Left cardiac atrium (tissue), 4 donors: ENCODE measurements at places on chromosomes 2 and 18. TPM values are rescaled to one million over a fixed set of nuclear protein-coding genes. Genes with fewer than 3 reads are reported as not detected.

- no peak for DNase-seq
Measured at GRCh38 chr18:7147399-7147798, 29.8 kb upstream of the LAMA1 start.

DNA sequence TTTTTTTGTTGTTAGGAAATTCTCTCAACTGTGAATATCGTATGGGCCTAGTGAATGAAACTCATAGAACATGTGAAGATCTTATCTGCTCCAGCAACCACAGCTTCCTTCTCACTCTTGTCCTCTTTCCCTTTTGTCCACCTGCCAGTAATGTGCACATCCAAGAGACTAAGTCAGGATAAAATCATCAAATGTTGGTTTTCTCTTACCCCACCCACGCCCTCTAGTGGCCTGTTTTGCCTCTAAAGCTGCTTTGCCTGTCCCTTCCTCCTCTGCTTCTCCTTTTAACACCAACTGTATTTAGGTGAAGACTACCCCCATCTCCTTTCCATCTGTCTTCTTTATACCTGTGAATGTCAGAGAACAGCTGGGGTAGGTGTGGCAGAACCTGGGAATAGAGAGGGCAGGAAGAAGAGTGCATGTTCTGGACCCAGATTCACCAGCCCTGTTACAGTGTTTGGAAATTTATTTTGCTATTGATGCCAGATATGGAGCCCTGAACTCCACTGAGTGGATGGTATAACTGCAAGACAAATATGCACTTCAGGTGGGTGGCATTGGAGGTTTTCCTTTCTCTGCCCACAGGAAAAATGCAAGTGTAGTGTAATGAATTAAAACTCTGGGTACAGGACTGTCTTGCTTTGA lies 8.4 kb upstream of the MGAT5 start:
- DNase-seq = peak; percentile 85

ABCB11 gene
- 1.1 TPM for total RNA-seq

GRCh38 chr2:113895819-113896563 lies 6.1 kb downstream of the ACTR3 start:
- DNase-seq = no peak

DNA sequence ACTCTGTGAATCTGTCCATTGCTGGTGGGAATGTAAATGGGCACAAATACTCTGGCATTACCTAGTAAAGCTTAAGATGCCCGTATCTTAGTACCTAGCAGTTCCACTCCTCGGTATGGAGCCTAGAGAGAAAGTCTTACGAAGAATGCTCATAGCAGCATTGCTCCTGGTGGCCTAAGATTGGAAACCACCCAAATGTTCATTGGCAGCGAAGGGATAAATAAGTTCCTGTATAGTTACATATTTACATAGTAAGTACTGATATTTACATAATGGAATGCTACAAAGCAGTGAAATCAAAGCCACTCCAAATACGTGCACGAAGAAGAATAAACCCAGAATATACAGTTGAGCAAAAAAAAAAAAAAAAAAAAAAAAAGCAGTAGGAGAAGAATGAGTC lies 46.7 kb upstream of the PDIA6 start:
- DNase-seq = no peak

- DNase-seq = no peak
Measured at GRCh38 chr2:30932870-30933269, 125.6 kb upstream of the CAPN13 start.

ALPI gene
- not detected for total RNA-seq

DNA sequence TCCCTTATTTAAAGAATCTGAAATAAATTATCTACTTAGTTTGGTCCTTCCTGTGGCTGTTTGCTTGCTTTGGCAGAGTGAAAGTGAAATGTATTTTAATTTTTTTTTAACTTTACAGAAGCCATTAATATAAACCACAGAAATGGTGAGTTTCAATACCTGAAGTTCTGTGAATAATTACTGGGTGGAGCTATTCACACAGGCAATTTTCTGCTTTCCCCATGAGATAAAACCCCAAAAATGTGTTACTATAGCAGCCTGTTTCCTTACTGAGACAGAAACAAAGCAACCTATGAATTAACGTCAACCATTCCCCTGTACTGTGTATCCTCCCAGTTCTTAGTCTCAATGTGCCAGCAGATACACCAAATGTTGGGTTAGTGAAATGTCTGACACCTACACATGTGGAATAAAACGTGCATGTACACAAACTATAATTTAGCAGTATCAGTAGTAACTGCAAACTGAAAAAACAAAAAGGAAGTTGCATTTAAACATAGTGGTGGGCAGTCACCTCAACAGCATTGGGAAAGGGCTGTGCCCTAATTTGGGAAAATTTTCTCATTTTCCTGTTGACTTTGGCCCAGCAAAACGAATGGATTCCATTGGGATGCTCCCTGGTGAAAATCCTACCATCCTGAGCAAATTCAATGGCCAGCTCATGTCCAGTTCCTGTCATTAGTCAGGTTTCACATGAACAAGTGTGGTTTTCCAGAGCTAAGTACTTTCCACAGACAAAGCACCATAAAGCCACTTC lies 73.1 kb upstream of the RMDN2 start:
- DNase-seq = no peak
